Kidney epithelial cell (primary cell): ENCODE measurements at places on chromosomes 2 and 18.

- no peak for DNase-seq
These were observed 324.7 kb upstream of the PIK3C3 start for GRCh38 chr18:41630232-41630886.

- no peak for DNase-seq
These were observed 40.3 kb downstream of the RRM2 start for GRCh38 chr2:10162586-10163497.

- DNase-seq, result no peak
These were observed 270.7 kb downstream of the HAUS1 start for GRCh38 chr18:46374850-46375249.

GRCh38 chr2:170396799-170397459 lies 219.0 kb downstream of the MYO3B start:
- no peak for DNase-seq

GRCh38 chr2:96727431-96727830 lies 12.4 kb downstream of the LMAN2L start:
- DNase-seq, result no peak

GRCh38 chr2:238423561-238424312 lies 3.0 kb upstream of the ASB1 start:
- DNase-seq, result no peak

GRCh38 chr2:55598056-55598795 lies 19.2 kb downstream of the PPP4R3B start:
- no peak for DNase-seq

DNA sequence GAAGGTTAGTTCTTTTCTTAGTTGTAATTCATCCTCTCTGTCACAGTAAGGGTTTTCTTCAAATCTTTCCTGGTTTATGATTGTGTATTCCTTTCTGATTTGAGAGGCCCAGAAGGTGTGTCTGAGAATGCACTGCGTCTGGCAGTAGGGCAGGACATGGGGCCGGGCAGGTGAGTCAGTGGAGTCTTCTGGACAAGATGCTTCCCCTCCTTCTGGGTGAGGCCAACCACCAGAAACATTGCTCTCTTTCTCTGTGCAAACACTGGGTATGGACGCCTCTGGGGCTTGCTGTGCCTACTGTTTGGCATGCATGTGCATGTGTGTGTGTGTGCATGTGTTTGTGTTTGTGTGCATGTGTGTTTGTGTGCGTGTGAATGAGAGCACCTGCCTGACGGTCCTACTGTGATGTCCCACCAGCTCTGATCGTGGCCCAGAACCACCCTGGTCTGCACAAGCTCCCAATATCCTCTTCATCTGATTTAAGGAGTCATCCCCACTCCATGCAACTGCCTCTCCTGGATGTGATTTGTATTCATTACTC lies 93.2 kb upstream of the DLX2 start:
- no peak for DNase-seq

DNA sequence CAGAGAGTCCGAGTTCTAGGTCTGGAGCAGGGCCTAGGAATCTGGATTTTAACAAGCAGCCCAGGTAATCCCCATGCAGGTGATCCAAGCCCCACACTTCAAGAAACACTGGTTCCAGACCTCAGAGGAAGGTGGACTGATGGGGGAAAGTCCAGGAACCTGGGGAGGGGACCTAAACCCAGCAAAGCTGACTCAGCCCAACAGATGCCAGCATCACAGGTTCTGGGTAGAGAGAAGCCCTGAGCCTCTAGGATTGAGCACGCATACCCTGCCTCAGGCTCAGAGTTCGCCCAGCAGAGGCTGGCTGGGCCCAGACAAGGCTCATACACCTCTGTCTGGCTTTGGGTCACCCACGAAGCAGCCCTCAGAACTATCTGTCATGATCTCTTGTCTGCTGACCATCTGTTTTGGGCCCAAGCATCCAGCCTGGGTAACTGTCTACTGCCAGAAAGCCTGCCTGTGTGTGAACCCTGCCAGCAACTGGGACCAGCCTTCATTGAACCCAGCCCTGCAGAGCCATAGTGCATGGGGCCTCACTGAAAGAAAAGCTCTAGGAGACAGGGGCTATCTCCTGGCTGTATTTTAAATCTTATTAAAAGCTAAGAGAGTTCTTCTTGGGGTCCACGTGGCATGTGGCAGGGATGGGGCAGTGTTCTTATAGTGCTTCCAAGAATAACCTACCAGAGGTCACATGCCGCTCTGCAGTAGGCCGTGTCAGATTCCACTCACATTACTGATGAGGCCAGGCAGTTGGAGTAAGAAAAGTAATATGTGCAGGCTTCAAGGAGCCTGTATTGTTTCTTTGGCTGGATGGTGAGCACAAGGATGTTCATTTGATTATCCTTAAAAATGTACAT lies 7.4 kb downstream of the TMEM127 start:
- DNase-seq, result no peak

DNA sequence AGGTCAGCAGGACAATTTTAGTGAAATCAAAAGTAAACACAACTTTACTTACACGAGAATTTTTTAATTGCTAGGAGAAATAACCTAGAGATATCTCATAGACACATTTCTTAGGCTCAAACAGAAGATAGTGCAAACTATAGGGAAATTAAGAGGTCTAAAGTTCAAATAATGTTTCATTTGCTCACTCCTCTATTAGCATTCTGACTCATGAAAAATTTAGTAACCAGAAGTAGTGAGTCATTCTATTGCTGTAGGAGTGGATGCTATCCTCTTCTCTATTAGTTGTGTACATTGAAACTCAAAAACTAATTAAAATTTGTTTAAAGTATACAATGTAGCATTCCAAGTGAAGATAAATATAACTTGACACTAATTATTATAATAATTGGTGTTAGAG lies 908.3 kb upstream of the TMEFF2 start:
- no peak for DNase-seq

DNA sequence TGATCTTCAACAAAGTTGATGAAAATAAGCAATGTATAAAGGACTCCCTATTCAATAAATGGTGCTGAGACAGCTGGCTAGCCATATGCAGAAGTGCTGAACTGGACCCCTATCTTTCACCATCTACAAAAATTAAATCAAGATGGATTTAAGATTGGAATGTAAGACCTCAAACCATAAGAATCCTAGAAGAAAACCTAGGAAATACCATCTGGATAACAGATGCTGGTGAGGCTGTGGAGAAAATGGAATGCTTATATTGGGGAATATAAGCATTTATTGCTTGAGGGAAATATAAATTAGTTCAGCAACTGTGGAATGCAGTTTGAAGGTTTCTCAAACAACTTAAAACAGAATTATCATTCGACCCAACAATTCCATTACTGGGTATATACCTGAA lies 89.6 kb downstream of the GCA start:
- DNase-seq, result no peak

DNA sequence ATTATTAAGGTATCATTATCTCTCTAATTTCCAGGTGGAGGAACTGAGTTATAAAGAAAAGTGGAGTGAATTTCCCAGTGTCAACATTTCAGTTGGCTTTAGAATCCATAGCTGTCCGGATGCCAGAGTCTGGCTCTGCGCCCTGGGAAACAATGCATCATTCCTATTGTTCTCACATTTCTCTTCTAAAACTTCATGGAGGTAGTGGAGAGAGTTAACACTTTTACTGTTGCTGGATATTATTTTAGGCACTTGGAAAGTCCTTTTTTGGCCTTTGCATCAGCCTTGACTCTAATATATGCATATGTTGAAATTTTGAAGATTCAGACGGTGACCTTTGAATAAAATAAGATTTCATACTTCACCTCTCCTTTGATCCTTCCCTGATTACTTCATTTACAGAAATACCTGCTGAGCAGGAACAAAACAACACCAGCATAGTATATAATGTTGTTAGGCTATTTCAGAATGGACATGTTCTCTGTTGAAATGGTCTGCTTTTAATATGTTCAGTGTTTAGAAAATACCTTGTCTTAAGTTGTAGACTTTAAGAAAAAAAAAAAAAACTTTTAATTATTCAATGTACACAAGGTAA lies 148.8 kb downstream of the EPHA4 start:
- DNase-seq, result no peak

GRCh38 chr2:207135340-207135739 lies 30.4 kb downstream of the KLF7 start:
- DNase-seq, result no peak

DNA sequence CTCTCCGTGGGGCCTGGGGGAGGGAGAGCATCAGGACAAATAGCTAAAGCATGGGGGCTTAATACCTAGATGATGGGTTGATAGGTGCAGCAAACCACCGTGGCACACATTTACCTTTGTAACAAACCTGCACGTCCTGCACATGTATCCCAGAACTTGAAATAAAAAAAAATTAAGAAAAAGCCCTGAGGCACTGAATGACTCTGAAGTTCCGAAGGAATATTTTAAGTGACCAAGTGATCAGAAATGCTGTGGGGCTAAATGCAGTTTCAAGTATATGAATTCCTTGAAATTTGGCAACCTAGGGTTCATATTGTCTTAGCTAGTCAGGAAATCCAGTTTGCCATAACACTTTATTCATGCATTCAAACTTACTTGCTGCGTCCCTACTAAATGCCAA lies 127.5 kb downstream of the MC4R start:
- DNase-seq, result no peak

GRCh38 chr2:68845043-68845442 lies 26.2 kb downstream of the BMP10 start:
- DNase-seq, result no peak

DNA sequence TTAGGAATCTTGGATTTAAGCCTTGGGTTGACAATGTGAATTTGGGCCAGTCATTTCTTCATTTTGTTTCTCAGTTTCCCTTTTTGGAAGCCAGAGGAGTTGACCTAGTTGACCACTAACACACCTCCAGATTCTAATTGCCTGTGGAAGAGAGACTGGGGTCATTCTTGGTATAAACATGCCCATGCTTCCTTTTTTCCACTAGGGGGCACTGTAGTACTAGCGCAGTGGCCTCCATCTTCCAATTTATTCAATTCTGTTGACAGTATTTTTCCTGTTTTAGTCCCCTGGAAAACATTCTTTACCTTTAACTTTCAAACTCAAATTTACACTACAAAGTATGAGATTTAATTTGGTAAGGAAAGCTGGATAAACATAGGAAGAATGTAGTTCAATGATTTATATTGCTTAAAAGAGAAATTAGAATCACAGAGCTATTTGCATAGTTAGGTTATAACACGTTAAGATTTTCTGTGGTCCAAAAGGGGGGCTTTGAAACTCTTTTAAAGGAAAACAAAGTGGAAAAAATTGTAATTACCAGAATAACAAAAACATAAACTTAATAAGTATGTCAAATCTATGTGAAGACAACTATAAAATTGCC lies 57.5 kb upstream of the AGPS start:
- no peak for DNase-seq

GRCh38 chr2:223104336-223105132 lies 52.5 kb downstream of the KCNE4 start:
- no peak for DNase-seq

DNA sequence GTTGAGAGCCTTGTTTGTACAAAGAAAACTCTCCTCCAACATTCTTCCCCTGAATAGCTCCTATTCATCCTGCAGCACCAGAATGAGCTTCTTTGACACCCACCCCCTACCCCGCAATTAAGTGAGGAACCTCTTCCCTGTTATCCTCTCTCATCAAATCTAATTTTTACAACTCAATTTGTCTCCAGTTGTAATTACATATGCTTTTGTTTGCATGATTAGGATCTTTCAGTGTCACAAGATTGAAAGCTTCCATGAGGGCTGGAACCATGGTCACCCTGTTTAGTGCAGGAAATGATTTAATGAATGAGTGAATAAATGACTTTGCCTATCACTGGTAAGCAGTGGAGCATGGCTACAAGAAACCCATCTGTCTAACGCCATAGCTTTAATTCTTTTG lies 334.6 kb upstream of the KLHL29 start:
- no peak for DNase-seq
